ENCODE measurements at places on chromosomes 12 and 14.

DNA sequence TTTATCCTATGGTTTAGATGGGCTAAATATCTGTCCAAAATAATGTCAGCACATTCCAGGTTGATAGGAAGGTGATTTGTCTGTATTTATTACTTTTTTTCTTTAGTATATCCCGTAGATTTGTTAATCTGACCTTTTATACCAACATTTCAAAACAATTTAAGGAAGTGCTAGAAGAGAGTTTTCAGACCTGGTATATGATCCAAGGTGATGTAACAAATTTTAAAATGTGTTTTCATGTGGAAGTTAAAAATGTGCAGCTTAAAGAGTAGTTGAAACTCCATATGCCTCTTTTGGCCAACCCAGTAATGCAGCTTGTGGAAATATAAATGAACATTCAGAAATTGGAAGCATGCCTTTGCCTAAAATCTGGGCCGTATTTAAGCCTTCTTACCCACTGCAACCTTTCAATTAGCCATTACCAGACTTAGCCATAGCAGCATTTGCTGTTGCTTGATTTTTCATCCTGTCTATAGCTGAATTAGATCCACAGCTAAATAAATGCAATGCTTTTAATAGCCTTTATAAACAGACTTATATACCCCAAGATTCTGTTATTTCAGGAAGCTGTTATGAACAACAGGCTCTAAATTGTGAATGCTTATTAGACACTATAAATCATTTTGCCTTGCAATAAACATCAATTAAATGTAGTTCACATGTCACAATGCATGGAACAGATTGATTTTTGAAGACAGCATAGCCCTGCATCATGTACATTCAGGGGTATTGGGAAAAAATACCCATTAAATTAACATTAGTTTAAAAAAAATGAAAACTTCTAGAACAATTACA, 271.2 kb downstream of the PDZRN4 start:
- DNase-seq = no peak

GRCh38 chr12:13103391-13104033, at the start of gene GSG1:
TSS of gene GSG1 (minus strand) at chr12:13103667. CDS start at chr12:13103512, 155 bp downstream.
- no peak for DNase-seq

- no peak for DNase-seq
Observed at GRCh38 chr12:120212301-120212700, 11.4 kb upstream of the RPLP0 start.

- DNase-seq = no peak
Observed at GRCh38 chr12:14473707-14474287, 93.9 kb downstream of the PLBD1 start.

GRCh38 chr12:14048941-14049545, 67.6 kb upstream of the GRIN2B start:
- no peak for DNase-seq

- no peak for DNase-seq
Observed at GRCh38 chr12:32819424-32819823, 63.7 kb upstream of the YARS2 start.

DNA sequence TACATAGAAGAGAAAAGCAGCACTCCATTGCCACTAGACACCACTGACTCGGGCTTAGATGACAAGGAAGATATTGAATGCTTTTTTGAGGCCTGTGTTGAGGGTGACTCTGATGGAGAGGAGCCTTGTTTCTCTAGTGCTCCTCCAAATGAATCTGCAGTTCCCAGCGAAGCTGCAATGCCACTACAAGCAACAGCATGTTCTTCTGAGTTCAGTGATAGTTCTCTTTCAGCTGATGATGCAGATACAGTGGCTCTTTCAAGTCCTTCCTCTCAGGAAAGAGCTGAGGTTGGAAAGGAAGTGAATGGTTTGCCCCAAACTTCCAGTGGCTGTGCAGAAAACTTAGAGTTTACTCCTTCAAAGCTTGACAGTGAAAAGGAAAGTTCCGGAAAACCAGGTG, 114.5 kb upstream of the NPAS3 start:
- no peak for DNase-seq

GRCh38 chr14:68266998-68267397, 447.4 kb downstream of the RAD51B start:
- DNase-seq = no peak

DNA sequence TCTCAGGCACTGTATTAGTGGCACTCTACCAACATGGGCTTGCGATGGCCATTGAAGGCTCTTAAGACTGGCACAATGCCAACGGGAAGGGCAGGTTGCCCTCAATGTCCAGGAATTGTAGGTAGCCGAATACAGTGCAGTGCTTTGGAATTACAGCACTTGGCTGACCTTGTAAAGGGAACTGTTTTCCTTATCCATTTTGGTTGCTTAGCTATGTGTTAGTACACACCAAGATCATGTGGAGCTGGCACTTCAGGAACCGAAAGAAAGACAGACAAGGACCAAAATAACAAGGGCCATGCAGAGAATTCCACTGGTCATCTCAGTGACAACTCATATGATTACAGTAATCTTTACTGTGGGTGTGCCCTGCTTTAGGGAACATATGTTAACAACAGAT, 72.7 kb downstream of the DYRK2 start:
- DNase-seq = no peak

DNA sequence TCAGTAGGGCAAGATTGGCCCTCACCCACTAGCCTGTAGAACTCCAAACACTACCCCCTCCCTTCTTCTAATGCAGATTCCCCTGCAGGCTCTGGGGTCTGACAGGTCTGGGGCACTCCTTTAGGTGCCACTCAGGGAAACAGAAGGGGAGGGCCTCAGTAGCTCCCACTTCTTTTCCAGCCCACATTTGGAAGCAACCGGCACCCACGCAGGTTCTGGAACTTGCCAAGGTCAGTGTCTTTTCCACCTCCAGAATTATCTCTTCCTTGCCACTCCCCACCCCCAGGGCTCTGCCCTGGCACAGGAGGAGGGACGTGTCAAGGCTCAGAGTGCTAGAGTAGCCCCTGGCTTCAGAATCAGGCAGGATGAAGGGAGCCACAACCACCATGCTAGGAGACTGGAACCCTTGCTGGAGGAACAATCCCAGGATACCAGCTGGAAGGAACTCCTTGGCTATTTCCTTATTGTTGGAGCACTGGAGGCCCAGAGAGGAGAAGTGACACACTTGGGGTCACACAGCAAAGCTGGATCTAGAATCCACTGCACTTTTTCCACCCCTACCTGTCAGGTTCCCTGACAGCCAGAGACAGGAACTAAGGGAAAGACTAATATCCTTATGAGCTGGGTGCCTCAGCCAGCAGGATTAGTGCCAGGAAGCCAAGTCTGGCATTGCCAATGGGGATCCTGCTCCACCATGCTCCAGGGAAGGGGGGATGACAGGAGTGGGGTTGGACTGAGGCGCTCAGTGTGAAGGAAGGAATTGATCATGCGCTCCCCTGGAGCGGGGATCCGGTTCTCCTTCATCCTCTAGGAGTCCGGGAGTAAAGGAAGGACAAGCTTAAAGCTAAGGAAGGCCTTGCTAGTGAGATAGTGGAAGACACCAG, 1.8 kb upstream of the FIGNL2 start:
- no peak for DNase-seq

DNA sequence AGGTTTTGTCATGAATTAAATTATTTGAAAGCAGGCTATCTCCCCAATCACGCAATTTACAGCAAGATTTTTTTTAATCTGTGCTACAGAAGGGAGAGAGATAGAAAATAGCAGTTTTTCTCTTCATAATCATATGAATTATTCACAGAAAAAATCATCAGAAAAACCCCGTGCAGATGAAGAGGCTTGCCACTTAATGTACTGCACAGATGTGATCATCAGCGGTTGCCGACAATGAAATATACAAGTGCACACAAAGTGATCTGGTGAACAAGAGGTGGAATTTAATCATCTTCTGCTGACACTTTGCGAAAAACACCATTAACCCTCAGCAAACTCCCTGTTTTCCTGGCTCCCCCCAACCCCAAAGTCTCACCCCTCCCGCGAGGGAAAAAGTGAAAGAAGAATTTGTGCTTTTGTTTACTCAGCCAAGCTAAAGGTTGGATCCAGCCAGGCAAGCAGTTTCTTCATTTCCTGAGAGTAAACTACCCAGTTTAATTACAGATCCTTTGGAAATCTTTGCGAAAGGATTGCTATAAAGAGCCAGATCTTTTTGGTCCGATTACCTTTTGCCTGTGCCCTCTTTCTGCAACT, 3.1 kb upstream of the LMO3 start:
- no peak for DNase-seq

- DNase-seq = no peak
Observed at GRCh38 chr12:102808412-102808811, 108.6 kb downstream of the PAH start.

- DNase-seq = no peak
Observed at GRCh38 chr14:58305730-58306129, 7.4 kb downstream of the ARID4A start.

DNA sequence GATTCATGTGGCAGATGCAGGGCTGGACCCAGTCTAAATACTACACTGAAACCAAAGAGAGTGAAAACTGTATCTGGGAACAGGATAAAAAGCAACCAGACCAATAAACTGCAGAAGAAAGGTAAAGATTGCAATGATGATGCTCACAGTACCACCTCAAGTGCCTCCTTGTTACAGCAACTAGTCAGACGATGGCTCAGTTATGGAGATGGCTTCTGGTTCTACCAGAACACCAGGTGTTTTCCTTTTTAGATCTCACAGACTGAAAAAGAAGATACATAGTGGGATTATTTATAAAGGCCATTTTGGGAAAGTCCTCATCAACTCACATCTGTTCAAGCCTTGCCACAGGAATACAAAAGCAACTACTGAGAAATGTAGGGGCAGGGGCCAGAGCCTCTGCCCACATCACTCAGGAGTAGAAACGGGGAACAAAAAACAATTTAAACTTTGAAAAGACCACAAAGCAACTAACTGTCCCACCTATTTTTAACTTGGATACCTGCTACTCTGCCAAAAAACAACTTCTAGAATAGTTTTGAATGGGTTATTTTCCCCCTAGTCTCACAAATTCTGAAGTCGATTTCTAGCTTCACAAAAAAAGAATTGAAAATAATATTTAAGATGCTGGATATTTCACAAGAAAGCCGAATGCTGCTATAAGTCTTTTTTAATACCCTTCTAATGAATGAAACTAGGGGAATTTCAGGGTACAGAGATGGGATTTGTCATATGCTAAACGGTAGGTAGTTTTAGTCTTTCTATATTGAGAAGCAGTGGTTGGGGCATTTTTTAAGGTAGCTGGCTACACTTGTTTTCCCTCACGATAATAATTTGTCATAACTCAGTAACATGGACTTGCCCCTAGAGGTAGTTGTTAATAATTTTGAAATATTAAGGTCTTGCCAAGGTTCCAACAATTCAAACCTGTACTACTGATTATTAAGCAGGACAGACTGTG, 197.2 kb upstream of the TMPO start:
- DNase-seq = no peak

DNA sequence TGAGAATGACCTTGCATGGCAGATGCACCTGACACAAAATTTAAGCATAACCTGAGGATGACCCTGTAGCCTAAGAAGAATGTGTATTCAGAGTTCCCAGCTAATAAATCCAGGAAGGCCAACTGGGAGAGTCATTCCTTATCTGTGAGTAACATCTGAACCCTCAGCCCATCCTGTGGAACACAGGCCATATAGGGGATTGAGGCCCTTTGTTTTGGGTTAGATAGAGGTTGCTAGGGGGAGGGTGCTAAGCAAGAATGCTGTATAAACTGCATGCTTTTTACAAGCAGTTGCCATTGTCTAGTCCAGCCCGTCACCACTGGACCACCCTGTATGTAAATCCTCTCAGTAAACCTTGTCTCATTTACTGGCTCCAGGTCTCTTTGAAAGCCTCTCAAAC, 77.0 kb downstream of the BICD1 start:
- no peak for DNase-seq

- no peak for DNase-seq
Observed at GRCh38 chr12:4864575-4864974, 45.1 kb upstream of the KCNA1 start.

- no peak for DNase-seq
Observed at GRCh38 chr12:116771651-116772050, 33.5 kb downstream of the RNFT2 start.

GRCh38 chr12:31928246-31929026, 30.8 kb upstream of the RESF1 start:
- DNase-seq = peak; percentile 1

GRCh38 chr14:54085841-54086240, 129.2 kb upstream of the BMP4 start:
- no peak for DNase-seq

GRCh38 chr12:112116232-112117060, 7.9 kb upstream of the NAA25 start:
- no peak for DNase-seq

DNA sequence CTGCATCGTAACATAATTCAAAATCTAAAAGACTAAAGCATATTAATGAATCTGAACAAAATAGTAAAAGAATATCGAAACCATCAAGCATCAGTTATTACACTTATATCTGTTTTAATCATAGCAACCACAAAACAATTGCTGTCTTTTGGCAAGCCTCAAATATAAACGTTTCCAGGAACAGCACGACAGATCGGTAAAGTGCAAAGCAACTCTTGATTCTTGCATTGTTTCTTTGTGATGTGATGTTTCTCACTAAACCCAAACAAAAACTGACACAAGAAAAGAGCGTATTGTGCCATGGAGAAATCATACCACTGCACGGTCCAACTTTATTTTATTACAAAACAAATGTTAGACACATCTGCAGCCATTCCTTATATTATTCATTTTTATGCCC, 9.2 kb upstream of the MYF6 start:
- no peak for DNase-seq

GRCh38 chr14:51209457-51209856, 30.6 kb upstream of the TMX1 start:
- DNase-seq = no peak

GRCh38 chr12:130881548-130881947, 9.7 kb downstream of the RAN start:
- no peak for DNase-seq

- no peak for DNase-seq
Observed at GRCh38 chr12:15842108-15842507, 40.1 kb upstream of the STRAP start.

DNA sequence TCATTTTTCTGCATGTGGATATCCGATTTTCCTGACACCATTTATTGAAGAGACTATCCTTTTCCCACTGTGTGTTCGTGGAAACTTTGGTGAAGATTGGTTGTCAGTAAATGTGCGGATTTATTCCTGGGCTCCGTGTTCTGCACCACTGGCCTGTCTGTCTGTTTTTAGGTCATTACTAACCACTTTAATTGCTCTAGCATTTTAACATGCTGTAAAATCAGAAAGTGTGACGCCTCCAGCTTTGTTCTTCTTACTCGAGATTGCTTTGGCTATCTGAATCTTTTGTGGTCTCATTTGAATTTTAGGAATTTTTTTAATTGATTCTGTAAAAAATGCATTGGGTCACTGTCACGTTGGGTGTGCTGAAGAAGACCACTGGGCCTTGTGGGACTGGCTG, 1458.7 kb downstream of the AACS start:
- no peak for DNase-seq
